H1 (cell line): ENCODE measurements at places on chromosomes 11 and 22. TPM values are rescaled to one million over a fixed set of nuclear protein-coding genes. Genes with fewer than 3 reads are reported as not detected.

- DNase-seq = no peak
Observed at GRCh38 chr11:118645066-118645715, 34.3 kb downstream of the TREH start.

GRCh38 chr11:34395916-34396550 lies 38.2 kb upstream of the ABTB2 start:
- DNase-seq = no peak

DNA sequence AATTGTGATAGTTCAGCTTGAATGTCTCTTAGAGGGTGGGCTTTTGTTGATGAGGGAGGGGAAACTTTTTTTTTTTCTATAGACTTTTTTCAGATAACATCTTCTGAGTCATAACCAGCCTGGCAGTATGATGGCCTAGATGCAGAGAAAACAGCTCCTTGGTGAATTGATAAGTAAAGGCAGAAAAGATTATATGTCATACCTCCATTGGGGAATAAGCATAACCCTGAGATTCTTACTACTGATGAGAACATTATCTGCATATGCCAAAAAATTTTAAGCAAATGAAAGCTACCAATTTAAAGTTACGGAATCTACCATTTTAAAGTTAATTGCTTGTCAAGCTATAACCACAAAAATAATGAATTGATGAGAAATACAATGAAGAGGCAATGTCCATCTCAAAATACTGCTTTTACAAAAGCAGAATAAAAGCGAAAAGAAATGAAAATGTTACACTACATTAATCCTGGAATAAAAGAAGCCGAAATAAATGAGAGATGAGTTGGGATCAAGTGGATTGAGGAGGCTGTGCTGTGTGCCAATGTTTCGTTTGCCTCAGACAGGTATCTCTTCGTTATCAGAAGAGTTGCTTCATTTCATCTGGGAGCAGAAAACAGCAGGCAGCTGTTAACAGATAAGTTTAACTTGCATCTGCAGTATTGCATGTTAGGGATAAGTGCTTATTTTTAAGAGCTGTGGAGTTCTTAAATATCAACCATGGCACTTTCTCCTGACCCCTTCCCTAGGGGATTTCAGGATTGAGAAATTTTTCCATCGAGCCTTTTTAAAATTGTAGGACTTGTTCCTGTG lies 3.9 kb downstream of the MALAT1 start:
- DNase-seq = no peak

- no peak for DNase-seq
Observed at GRCh38 chr11:43578346-43579170, 102.0 kb upstream of the HSD17B12 start.

- DNase-seq = no peak
Observed at GRCh38 chr22:44736581-44737405, 15.6 kb upstream of the ARHGAP8 start.

The SHISA8 gene
- total RNA-seq = 0.89 and 0.90 TPM in 2 replicates

The NPAS4 gene
- 0.88 and 0.99 TPM in 2 replicates for total RNA-seq

The GLYATL1 gene
- total RNA-seq = 10.7 and 11.5 TPM in 2 replicates

The CLMP gene
- 20.8 and 24.1 TPM in 2 replicates for total RNA-seq
